ENCODE measurements at places on chromosomes 5 and 9. TPM values are rescaled to one million over a fixed set of nuclear protein-coding genes. Genes with fewer than 3 reads are reported as not detected.
A peak's percentile ranks its signal among the peaks of the same experiment; 100 is the strongest.

DNA sequence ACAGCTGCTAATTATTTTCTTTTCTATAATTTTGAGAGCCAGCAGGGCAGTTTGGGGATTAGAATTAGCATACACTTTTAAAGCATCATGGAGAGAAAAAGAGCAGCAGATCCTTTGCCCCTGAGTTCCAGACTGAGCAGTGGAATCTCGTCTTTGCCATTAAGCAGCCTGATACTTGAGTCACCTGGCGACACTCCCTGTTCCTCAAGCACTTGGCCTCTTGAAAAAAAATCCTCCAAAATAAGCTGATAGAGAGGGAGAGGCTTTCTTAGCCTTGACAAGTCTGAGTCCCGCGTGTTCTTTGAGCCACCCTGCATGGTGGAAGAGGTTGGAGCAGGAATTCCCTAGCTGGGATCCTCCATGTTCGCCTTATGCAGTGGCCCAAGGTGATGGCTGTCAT is 398.3 kb downstream of the IRX2 start:
- H3K27me3 ChIP-seq: no peaks in the 10 kb centered on the region
- no peak overlapping the region for H3K4me3 ChIP-seq
- no peaks in the 10 kb centered on the region for H3K4me1 ChIP-seq
- H3K27ac ChIP-seq: no peak overlapping the region
- DNase-seq: no peak

DNA sequence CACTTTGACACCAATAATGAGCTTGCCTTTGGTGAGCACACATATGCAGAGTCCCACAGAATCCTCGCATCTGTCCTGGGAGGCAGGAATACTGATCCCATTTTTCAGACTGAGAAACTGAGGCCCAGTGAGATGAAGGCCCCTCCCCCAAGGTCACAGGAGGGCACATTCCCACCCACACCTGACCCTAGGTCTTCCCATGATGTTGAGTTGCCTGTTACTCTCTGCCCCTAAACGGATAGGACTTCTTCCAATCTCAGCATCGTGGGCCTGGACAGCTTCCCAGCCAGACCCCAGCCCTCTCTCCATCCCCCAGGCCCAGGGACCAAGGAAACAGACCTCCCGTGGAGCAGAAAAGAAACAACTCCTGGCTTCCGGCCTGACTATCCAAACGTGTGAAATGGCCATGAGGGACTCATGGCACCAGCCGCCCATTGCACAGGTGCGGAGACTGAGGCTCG is 877 bp downstream of the SH3GLB2 start:
- no peaks in the 10 kb centered on the region for H3K27me3 ChIP-seq
- H3K27ac ChIP-seq: peak overlapping the region; percentile 84
- H3K36me3 ChIP-seq: no peaks in the 10 kb centered on the region
- peaks cover 42% of the 10 kb centered on the region for H3K4me1 ChIP-seq

GRCh38 chr9:90090997-90091396 is 486.2 kb downstream of the GADD45G start:
- H3K4me3 ChIP-seq: no peak overlapping the region
- no peaks in the 10 kb centered on the region for H3K27me3 ChIP-seq
- no peak for DNase-seq
- no peaks in the 10 kb centered on the region for H3K36me3 ChIP-seq
- no peak overlapping the region for H3K27ac ChIP-seq

- H3K27ac ChIP-seq: no peak overlapping the region
- H3K27me3 ChIP-seq: no peaks in the 10 kb centered on the region
These were observed 102.5 kb upstream of the FCN2 start for GRCh38 chr9:134778156-134778555.

GRCh38 chr9:89984214-89984613 is 379.4 kb downstream of the GADD45G start:
- DNase-seq: no peak
- no peak overlapping the region for H3K4me3 ChIP-seq
- no peaks in the 10 kb centered on the region for H3K27me3 ChIP-seq
- H3K27ac ChIP-seq: no peak overlapping the region

DNA sequence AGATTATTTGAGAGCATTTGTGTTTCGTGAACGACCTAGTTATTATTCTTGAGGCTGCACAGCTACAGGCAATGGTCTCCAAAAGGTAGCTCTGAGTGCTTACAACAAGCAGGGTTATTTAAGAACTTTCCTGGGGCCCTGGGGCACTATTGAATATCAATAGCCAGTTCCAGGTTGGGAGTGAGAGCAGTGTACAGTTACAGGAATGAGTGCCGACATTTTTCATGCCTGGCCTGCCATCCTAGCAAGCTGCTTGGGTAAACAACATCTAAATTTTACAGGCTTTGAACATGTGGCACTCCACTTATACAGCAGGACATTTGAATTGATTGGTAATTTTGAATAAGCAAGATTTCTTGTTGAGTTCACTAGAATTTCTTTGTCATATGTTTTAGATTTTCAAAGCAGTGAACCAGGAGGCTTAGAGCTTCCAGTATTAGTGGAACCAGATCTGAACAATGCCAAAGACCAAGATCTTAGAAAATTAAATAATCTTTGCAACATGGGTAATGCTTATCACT is 171.9 kb upstream of the GDNF start:
- DNase-seq: peak; percentile 12
- no peak overlapping the region for H3K4me3 ChIP-seq

GRCh38 chr5:168971100-168971499 is 329.8 kb downstream of the SLIT3 start:
- no peaks in the 10 kb centered on the region for H3K36me3 ChIP-seq
- peaks cover 3% of the 10 kb centered on the region for H3K27me3 ChIP-seq
- no peak overlapping the region for H3K27ac ChIP-seq
- no peak for DNase-seq

GRCh38 chr5:8865686-8866374 is 680.0 kb downstream of the SEMA5A start:
- H3K4me3 ChIP-seq: no peak overlapping the region
- no peaks in the 10 kb centered on the region for H3K4me1 ChIP-seq
- no peaks in the 10 kb centered on the region for H3K36me3 ChIP-seq
- DNase-seq: no peak
- no peak overlapping the region for H3K27ac ChIP-seq
- H3K27me3 ChIP-seq: peaks cover 2% of the 10 kb centered on the region

- no peaks in the 10 kb centered on the region for H3K27me3 ChIP-seq
- no peak overlapping the region for H3K27ac ChIP-seq
- peaks cover 31% of the 10 kb centered on the region for H3K4me1 ChIP-seq
- peaks cover 42% of the 10 kb centered on the region for H3K36me3 ChIP-seq
- DNase-seq: no peak
These were observed 68.6 kb upstream of the LRRTM2 start for GRCh38 chr5:138943599-138944173.

DNA sequence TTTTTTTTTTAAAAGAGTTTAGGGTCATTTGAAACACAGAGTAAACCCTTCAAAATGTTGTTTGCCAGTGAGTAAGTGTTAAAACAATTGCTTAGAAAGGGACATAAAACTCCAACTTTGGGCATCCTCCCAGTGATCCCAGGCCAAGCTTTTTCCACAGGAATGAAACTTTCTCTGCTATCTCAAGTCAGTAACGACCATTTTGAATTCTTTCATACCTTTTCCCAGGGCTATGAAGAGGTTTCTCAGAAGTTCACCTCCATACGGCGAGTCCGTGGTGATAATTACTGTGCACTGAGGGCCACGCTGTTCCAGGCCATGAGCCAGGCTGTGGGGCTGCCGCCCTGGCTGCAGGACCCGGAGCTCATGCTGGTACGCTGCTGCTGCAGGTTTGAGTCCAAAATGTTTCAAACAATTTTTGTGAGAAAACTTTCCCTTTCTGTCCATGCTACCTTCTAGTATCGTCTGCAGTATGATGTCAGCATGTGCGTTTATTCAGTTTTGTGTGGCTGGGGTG is 16.8 kb downstream of the OTULIN start:
- no peak overlapping the region for H3K27ac ChIP-seq
- H3K4me1 ChIP-seq: no peaks in the 10 kb centered on the region
- no peak for DNase-seq

DNA sequence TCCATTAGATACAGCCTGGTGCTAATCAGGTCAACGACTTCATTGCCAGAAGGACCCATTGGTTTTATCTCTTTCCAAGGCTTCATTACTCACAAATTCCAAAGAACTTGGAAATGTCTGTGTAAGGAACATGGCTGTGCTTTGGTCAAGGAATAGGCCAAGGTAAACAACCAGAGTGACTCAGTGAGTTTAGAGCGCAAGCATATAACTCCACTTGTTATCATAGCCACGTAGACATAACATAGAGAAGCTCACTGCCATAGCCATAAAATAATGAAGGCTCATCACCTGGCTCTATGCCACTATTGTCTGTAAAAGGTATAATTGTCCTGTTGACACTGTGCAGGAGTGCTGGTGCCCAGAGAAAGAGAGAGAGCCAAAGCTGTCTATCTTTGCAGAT is 139.3 kb upstream of the PLCXD3 start:
- no peak overlapping the region for H3K4me3 ChIP-seq
- no peaks in the 10 kb centered on the region for H3K4me1 ChIP-seq
- no peak overlapping the region for H3K27ac ChIP-seq
- no peaks in the 10 kb centered on the region for H3K27me3 ChIP-seq
- no peak for DNase-seq

The PCDHGB2 gene
- 1.5 TPM for total RNA-seq

The EIF4E1B gene
- not detected for total RNA-seq

The MUSK gene
- total RNA-seq: 13.2 TPM

The SETD9 gene
- 6.2 TPM for total RNA-seq

The NTMT1 gene
- 26.9 TPM for total RNA-seq

The CACNA1B gene
- 0.18 TPM for total RNA-seq

All from muscle of leg (tissue), 16 donors.